ENCODE measurements at places on chromosomes 4 and X.

DNA sequence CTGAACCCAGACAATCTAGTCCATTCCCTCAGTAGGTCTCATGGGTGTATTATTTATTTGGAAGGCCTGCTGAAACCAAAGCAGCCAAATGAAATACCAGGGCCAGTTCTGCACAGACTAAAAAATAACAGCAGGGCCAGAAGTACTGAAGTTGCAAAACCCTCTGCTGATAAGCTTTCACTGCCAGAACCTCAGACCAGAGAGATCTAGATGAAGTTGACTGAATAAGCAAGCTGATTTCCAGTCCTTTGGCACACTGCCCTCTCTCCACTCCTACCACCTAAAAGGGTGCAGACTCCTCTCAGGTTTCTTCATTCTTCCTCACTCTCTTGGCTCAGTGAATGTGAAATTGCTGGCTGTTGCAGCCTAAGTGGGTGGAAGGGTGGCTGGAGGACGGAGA is 276.7 kb upstream of the KLF3 start:
- DNase-seq = no peak

- DNase-seq = peak; percentile 64
These were observed 2.3 kb downstream of the MAML3 start for GRCh38 chr4:140151699-140152012.

DNA sequence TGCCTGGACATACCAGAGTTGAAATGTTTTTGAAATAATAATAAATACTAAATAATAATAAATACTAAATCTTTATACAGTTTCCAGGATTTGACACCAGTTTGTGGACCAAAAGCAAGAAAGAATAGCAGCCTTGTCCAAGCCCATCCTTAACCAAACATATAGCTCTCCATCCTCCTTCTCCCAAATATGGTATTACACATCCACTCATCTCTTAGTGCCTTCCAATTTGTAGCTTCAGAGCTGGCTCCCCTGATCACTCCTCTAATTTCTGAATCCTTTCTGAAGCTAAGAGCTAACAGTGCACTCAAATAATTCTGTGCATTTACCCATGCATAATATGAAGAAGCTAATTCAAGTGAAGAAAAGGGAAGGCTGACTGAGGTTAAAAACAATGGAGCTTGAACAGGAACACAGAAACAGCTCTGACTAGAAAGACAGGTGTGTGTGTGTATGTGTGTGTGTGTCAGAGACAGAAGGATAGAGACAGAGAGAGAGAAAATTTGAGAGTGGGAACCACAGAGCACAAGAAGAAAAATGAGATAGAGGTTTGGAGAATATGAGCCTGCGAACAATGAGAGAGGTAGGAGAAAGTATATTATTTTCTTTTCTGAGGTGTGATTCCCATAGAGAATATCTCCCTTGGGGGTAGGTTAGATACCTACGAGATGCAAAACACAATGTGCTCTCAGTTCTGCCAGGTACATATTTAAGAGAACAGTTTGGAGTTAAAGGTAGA is 123.5 kb downstream of the CAMK2D start:
- no peak for DNase-seq

GRCh38 chr4:32199639-32200038 is 1479.5 kb downstream of the PCDH7 start:
- DNase-seq = no peak

DNA sequence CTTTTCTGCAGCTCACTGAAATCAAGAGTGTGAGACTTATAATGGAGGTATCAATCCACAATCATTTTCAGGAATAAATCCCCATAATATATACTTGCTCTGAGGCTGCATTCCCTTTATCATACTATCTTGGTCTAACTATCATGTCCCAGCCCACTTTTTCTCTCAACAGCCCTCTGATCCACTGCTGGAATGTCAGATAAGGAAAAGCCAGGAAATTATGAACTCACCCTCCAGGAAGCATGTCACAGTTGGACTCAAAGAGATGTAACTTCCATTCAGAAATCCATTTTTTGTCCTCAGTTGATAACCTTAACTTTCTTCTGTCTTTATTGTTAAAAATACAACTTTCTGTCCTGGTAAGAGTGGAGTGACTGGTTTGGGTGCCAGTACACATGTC is 144.9 kb downstream of the PCDH19 start:
- no peak for DNase-seq

GRCh38 chr4:148240241-148240640 is 202.0 kb downstream of the NR3C2 start:
- DNase-seq = no peak

DNA sequence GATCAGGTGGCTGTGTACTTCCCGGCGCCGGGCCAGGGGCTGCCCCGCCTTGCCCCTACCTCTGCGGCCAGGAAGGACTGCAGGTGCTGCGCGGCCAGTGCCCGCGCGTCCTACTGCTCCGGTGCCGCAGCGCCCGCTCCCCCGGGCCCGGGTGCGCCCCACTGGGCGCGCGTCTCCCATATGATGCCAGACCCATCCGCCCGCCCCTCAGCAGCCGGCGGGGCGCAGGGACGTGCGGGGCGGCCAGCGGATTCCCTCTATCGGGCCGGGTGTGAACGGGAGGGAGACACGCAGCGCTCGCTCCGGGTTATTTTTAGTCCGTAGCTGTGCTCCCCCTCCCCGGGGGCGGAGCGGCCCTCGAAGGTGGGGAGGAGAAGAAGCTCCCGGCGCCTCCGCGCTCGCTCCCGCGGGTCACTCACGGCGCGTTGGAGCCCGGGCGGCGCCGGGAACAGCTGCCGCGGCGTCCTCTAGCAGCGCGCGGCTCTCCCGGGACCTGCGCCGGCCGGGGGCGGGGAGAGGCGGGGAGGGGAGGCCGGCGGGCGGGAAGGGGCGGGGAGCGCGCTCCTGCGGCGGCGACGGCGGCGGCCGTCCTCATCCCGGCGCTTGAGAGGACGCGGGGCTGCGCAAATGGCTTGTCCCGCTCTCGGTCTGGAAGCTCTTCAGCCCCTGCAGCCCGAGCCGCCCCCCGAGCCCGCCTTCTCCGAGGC is 103.6 kb downstream of the UCHL1 start:
- peak; percentile 68 for DNase-seq

DNA sequence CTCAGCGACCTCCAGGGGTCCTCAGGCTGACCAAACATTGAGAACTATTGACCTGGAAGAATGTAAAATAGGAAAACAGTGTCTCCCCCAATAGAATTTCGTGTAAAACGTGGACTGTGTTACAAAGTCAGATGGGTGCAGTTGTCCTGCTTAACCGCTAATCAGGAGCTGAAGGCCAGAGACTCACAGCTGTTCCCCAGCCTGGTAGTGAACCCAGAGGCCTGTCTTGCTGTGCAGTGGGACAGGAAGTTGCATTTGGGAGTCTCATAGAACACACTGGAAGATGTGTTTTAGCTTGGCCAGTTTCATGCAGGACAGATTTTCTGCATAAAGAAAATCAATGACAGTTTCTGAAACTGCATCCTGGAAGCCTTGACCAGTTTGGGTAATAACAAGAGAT is 151.5 kb downstream of the PTTG2 start:
- no peak for DNase-seq

GRCh38 chr4:69330345-69331047 is 50.2 kb downstream of the UGT2B28 start:
- no peak for DNase-seq

GRCh38 chr4:133146574-133147241 is 2.4 kb upstream of the PCDH10 start:
- no peak for DNase-seq

- DNase-seq = no peak
These were observed 19.6 kb upstream of the IQCM start for GRCh38 chr4:149835280-149835679.

DNA sequence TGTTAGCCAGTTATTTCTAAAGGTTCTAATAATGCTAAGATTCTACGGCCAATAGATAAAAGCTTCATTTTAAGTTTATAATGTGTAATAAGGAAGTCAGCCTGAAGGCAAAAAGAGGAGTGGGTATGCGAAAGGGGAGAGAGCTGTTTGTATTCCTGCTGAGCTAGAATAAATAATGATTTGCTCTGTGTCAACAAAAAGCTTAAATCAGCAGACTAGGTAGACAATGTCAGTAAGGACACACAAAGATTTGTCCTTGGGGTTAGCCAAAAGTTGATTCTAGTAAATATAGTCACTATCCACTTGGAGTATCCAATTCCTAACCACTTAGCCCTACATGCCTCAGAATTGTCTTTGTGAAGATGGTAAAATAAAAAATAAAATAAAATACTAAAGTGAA is 90.3 kb upstream of the GRIA3 start:
- no peak for DNase-seq

DNA sequence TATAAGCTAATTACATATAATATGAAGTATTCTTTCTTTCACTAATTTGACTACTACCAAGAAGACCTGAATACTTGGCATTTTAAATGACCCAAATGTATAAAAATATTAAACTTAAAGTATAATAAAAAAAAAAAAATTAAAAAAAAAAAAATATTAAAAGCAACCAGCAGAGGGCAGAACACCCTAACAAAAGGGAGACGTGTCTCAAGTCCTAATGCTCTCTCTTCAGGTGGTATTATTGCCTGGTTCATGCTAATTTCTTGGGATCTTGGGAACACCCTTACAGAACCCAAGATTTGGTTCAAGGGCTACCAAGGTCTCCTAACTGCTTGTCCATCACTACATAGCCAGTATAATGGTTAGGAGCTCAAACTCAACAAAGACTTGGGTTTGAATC is 754.8 kb downstream of the RAB28 start:
- DNase-seq = no peak

DNA sequence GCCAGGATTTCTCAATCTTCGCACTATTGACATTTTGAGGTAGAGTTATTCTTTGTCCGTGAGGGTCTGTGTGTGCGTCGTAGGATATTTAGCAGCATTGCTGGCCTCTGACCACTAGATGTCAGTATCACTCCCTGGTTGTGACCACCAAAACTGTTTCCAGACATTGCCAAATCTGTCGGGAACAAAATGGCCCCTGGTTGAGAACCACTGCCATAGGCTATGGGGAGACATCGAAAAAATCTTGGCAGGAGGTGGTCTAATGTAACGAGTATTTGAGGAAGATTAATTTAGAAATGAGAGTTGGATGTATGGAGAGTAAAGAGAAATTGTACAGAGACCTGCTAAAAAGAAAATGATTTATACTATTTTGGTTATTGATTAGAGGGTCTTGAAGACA is 108.4 kb downstream of the DOCK11 start:
- DNase-seq = no peak

DNA sequence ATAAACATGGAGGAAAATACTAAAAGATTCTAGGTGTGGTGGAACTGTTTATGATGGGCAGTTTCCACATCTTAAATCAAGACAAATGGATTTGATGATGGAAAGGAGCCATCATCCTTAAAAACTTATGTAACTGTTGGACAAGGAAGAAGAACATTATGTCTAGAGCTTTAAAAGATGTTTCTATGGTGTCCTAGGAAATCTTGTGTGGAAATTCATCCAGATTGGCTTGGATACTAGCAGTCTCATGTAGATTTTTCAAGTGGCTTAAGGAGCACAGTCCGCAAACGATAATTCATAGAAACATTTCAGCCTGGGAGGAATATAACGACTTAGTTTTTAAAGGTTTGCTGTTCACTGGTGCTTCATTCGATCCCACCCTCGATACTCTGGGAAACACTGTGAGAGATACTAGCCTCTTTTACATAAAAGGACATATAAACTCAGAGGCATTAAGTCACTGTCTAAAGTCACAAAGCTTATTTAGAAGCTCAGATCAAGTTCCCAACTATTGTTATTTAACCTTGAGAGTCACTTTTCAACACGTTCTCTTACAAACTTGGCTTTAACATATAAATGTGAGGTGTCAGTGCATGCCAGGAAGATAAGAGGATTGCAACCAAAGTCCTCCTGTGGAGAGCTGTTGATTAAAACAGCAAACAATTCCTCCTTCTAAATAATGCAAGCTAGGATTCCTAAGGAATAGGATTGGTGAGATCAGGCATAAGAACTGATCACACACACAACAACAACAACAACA is 135.7 kb upstream of the SCML1 start:
- no peak for DNase-seq

DNA sequence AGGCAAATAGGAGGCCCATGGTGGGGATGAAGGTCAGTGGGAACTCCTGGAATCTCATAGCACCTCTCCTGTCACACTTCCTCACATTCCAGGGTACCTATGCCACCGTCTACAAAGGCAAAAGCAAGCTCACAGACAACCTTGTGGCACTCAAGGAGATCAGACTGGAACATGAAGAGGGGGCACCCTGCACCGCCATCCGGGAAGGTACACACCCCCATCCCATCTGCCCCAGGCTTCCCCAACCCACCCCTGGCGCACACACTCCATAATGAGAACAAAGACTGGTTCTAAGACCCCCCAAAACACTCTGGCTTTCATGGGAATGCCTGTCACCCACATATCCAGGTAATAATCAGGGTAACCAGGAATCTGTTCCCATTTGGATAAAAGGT is 6.4 kb downstream of the CDK16 start:
- no peak for DNase-seq

DNA sequence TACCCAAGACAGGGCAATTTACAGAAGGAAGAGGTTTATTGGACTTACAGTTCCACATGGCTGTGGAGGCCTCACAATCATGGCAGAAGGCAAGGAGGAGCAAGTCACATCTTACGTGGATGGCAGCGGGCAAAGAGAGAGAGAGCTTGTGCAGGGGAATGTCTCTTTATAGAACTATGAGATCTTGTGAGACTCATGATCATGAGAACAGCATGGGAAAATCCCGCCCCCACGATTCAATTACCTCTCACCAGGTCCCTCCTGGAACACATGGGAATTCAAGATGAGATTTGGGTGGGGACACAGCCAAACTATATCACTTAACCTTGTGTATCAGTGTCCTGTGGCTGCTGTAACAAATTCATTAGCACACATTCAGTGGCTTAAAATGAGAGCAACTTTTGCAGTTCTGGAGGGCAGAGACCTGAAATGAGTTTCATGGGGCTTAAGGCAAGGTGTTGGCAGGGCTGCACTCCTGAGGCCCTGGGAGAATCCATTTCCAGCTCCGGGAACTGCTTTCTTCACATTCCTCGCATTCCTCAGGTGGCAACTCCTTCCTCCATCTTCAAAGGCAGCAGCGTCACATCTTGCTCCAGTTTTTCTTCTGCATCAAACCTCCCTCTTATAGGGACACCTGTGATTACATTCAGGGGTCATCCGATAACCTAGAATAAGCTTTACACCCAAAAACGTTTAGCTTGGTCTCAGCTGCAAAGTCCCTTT is 22.3 kb upstream of the NSG1 start:
- DNase-seq = no peak

DNA sequence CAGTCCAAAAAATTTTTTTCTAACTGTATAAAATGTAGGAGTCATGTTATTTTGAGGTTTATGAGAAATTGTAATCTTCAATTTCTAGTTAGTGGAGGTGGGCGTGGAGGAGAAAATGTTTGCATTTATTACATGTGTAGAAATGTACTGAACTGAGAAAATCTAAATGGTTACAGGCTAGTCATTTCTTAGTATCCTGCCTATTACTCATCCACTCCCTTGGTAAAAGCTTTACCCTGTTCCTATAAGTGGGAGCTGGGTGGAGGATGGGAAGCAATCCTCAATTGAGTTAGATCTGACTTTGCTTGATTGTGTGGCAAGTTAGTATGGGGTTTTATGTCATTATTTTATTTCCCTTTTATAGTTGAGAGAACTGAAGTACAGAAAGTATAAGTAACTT is 73.8 kb downstream of the POLA1 start:
- DNase-seq = no peak

- no peak for DNase-seq
These were observed 41.9 kb upstream of the SOD3 start for GRCh38 chr4:24753519-24753918.

Data from H1 (cell line).